ENCODE measurements at places on chromosomes 4 and X. TPM values are rescaled to one million over a fixed set of nuclear protein-coding genes. Genes with fewer than 3 reads are reported as not detected.

DNA sequence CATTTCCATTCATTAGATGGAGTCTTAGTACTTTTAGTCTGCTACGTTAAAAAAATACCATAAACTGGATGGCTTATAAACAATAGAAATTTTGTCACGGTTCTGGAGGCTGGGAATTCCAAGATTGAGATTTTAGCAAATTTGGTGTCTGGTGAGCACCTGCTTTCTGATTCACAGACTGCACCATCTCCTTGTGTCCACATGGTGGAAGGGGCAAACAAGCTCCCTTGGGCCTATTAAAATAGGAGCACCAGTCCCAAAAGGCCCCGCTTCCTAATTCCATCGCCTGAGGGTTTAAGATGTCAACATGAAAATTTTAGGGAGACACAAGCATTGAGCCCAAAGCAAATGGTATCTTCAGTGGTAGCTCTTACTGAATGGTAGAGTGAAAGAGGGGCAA lies 120.5 kb upstream of the MAP9 start:
- H3K27ac ChIP-seq: no peak overlapping the region
- peaks cover 34% of the 10 kb centered on the region for H3K27me3 ChIP-seq
- no peaks in the 10 kb centered on the region for H3K4me1 ChIP-seq
- H3K4me3 ChIP-seq: no peak overlapping the region
- no peak for DNase-seq

- DNase-seq: no peak
- peaks cover 27% of the 10 kb centered on the region for H3K4me1 ChIP-seq
- no peak overlapping the region for H3K4me3 ChIP-seq
- H3K27ac ChIP-seq: no peak overlapping the region
These were observed 985.8 kb downstream of the TRAM1L1 start for GRCh38 chr4:116099596-116099995.

GRCh38 chr4:8459867-8460445 lies 19.4 kb downstream of the TRMT44 start:
- no peak overlapping the region for H3K4me3 ChIP-seq
- no peak overlapping the region for H3K27ac ChIP-seq
- DNase-seq: no peak

DNA sequence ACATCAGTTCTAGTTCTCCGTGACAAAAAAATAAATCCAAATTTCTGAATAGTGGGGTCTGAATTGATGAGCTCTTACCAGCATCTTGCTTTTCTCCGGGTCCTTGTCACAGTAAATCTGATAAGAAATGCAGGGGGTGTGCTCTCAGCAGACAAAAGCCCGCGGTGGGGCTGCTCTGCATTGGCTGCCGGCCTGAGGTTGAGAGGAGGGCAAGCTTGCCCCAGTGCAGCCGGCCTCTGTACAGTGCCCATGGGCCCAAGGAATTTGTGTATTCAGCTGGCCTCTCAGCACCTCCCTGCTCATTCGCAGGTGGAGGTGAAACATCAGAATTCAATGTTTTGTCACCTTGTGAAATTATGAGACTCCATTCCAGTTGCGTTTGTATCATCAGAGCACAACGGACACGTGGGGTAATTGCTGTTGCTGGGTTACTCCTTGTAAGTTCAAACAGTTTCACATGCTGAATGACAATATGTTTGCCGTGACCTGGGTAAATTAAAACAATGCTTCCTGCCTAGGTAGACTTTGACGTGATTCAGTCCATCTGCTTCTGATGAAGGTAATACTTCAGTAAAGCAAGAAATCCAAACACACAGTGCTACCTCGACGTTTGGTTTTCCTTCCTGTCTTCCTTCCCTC lies 596.4 kb downstream of the MID1IP1 start:
- DNase-seq: no peak
- no peaks in the 10 kb centered on the region for H3K4me1 ChIP-seq
- peaks cover 5% of the 10 kb centered on the region for H3K27me3 ChIP-seq
- no peak overlapping the region for H3K4me3 ChIP-seq
- no peak overlapping the region for H3K27ac ChIP-seq

DNA sequence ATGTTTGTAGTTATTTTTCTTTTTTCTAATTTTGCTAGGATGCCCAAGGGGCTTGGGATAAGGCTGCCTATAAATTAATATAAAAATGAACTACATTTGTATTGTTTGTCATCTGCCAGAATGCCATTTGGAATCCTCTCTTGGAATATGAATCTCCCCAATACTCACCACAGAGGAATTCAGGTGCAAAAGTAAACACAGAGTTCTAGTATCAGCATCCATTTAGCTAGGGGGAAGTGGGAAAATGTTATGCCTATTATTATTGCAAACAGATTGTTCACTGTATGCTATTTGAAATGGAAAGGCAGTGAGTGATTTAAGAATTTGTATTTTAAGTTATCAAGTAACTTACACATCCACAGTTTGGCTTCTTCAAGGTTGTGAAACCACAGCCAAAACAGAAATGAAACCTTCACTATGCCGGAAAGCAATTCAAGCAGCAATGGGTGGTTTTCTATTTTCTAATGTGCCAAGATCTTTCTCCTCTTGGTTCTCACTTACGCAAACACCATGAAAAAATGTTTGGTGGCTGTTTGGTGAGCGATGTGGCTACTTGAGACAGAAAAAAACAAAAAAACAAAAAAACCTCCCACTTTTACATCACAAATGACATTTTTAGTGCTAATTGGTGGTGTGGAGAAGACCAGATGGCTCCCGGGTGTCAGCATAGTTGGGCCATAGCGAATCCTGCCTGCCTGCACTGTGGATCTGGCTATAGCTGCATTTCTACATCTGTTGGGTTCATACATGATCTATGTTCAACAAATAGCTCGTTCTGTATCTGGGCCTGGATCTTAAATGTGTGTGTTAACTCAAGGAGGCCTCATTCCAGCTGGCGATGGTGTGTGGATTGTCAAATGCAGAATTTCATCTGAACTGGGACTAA lies 200.8 kb upstream of the GIMD1 start:
- peaks cover 2% of the 10 kb centered on the region for H3K36me3 ChIP-seq
- no peak overlapping the region for H3K27ac ChIP-seq
- peaks cover 13% of the 10 kb centered on the region for H3K4me1 ChIP-seq
- no peak for DNase-seq
- no peaks in the 10 kb centered on the region for H3K27me3 ChIP-seq

Gene AMBN
- total RNA-seq: not detected

Gene GASK1B
- 11.8 TPM for total RNA-seq

Gene F8A3
- 5.6 TPM for total RNA-seq

DNA sequence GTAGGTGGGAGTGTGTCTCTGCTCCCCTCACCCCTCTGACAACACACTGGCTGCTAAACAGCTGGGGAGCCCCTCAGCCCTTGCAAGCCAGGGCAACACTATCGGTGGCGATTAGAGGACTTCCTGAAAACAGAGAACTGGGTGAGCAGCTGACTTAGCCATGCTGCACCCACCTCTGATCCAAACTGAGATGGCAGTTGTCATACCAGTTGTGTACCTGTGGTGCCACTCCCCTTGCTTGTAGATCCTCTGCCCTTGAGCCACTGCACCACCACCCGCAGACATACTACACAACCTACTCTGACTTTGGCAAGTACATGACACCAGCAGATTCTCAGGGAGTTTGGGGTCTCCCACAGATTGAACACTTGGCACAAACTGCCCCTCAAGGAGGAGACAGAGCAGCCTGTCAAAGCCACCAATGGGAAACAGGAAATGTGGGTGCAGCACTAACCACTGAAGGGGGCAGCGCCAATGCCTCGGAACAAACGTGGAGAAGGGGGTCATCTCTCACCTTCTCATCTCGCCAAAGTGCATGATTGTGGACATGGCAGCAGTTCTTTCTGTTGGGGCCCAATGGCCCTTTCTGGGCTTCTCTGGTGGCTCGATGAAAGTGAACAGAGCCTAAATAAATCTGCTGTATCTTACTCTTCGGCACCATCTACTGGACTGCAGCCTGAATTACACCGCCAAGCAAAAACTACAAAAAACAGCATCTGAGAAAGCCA lies 119.8 kb downstream of the NEK1 start:
- no peak overlapping the region for H3K4me3 ChIP-seq
- peak overlapping the region; percentile 32 for H3K27ac ChIP-seq
- peaks cover 7% of the 10 kb centered on the region for H3K4me1 ChIP-seq
- H3K27me3 ChIP-seq: no peaks in the 10 kb centered on the region
- DNase-seq: no peak

Gene AMER1
- 5.0 TPM for total RNA-seq

DNA sequence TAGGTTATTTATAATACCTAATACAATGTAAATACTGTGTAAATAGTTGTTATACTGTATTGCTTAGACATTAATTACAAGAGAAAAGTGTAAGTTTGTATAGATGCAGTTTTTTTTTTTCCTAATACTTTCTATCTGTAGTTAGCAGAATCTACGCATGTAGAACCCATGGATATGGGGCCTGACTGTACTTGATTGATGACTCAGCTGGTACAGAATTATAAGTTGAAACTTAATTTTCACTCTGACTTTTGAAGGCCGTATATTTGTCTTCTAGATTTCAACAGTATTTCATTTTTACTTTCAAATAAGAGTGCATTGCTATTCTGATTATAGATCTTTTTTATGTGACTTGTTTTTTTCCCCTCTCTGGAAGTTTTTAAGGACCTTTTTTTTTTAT lies 30.8 kb upstream of the NDUFC1 start:
- H3K36me3 ChIP-seq: peaks cover 21% of the 10 kb centered on the region
- H3K27ac ChIP-seq: peak overlapping the region; percentile 37
- peaks cover 17% of the 10 kb centered on the region for H3K4me1 ChIP-seq
- DNase-seq: no peak

GRCh38 chrX:123263747-123264146 lies 79.7 kb downstream of the GRIA3 start:
- no peak overlapping the region for H3K27ac ChIP-seq
- no peaks in the 10 kb centered on the region for H3K27me3 ChIP-seq
- no peak for DNase-seq

- no peak overlapping the region for H3K27ac ChIP-seq
- no peak overlapping the region for H3K4me3 ChIP-seq
- H3K4me1 ChIP-seq: peaks cover 1% of the 10 kb centered on the region
These were observed 9.3 kb downstream of the CETN2 start for GRCh38 chrX:152821145-152821765.

DNA sequence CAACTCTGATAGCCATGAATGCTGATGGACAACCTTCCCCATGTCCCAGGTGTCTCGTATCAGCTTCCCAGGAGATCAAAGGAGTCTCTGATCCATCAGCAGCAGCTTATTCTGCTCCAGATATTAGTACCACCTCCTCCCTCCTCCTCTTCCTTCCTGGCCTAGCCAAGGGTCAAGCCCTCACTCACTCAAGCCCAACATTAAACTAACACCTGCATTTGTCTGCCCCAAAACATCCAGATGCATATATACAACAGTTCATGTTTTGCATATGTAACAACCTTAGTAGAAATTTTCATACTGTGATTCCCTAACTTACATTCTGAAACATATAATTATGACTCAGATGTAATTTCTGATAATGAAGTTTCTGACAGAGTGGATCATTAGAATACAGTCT lies 29.9 kb downstream of the BCLAF3 start:
- H3K4me3 ChIP-seq: no peak overlapping the region
- no peaks in the 10 kb centered on the region for H3K4me1 ChIP-seq
- peaks cover 11% of the 10 kb centered on the region for H3K36me3 ChIP-seq

GRCh38 chr4:151361126-151361525 lies 35.7 kb upstream of the SH3D19 start:
- H3K27me3 ChIP-seq: no peaks in the 10 kb centered on the region
- no peak overlapping the region for H3K4me3 ChIP-seq
- peaks cover 3% of the 10 kb centered on the region for H3K4me1 ChIP-seq
- no peak for DNase-seq

DNA sequence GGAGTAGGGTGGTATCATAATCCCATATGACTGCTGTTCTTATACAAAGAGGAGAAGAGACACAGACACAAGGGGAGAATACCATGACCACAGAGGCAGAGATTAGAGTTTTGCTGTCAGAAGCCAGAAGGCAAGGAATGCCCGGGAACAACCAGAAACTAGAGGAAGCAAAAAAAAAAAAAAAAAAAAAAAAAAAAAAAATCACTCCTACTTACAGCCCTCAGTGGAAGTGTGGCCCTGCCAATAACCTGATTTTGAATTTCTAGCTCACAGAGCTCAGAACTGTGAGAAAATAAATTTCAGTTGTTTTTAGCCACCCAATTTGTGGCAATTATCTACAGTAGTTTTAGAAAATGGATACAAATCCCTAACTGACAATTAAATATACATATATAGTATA lies 30.4 kb upstream of the UBE2NL start:
- H3K36me3 ChIP-seq: no peaks in the 10 kb centered on the region
- H3K27ac ChIP-seq: peak overlapping the region; percentile 32
- no peak overlapping the region for H3K4me3 ChIP-seq
- DNase-seq: no peak
- peaks cover 6% of the 10 kb centered on the region for H3K4me1 ChIP-seq

DNA sequence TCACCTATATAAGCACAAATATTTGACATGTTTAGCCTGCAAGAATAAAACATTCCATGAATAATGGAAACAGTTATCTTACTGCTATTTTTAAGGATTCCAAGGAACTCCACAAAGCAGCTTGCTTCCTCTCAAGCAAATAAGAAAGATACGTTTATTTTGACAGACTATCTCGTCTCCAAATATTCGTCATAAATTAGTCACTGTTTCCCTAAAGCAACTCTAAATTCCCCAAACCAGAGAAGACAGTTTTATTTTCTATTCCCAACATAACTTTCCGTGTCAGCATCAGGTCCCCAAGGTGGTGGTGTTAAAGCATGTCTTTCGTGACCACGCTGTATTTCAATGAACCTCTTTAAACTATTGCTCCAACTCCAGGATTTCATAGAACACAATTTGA lies 24.3 kb upstream of the DKK2 start:
- H3K27ac ChIP-seq: peak overlapping the region; percentile 82
- DNase-seq: no peak
- peaks cover 28% of the 10 kb centered on the region for H3K4me1 ChIP-seq
- no peaks in the 10 kb centered on the region for H3K27me3 ChIP-seq
- H3K4me3 ChIP-seq: peak overlapping the region; percentile 59

Gene TMEM150C
- 1.6 TPM for total RNA-seq

DNA sequence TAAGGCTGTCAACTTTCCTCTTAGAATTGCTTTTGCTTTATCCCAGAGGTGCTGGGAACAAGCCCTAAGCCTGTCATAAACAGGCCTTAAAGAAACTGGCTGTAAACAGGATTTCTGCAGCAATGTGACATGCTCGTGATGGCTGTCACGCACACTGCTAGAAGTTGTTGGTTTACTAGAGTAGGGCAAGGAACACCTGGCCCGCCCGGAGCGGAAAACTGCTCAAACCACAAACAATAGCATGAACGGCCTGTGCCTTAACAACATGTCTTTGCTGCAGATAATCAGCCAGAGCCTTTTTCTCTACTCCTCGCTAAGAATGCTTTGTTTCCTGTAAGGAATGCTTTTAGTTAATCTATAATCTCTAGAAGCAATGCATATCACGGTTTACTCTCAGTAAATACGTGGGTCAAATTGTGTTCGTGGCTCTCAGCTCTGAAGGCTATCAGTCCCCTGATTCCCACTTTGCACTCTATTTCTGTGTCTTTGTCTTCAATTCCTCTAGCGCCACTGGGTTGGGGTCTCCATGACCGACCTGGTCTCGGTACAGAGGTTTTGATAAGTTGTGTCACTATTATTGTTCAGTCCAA lies 318.3 kb downstream of the GLUD2 start:
- DNase-seq: no peak
- H3K27ac ChIP-seq: no peak overlapping the region
- no peak overlapping the region for H3K4me3 ChIP-seq
- H3K27me3 ChIP-seq: no peaks in the 10 kb centered on the region
- no peaks in the 10 kb centered on the region for H3K4me1 ChIP-seq
- no peaks in the 10 kb centered on the region for H3K36me3 ChIP-seq

Gene PPP4R3C
- not detected for total RNA-seq

Gene SCD5
- total RNA-seq: 23.9 TPM

Gene GAGE2A
- not detected for total RNA-seq

- peak; percentile 59 for DNase-seq
- no peak overlapping the region for H3K27ac ChIP-seq
- H3K4me1 ChIP-seq: no peaks in the 10 kb centered on the region
- H3K36me3 ChIP-seq: peaks cover 36% of the 10 kb centered on the region
- peaks cover 2% of the 10 kb centered on the region for H3K27me3 ChIP-seq
These were observed 37.5 kb downstream of the TMEM271 start for GRCh38 chr4:538542-539142.

Gene C4orf50
- total RNA-seq: not detected

All from osteocyte (in vitro differentiated cells).